Stimulated activated CD4-positive, alpha-beta T cell treated with anti-CD3 and anti-CD28 coated beads, Interleukin-1b, Interleukin-23, amount 100 ng/mL, for 24 hours (primary cell): ENCODE measurements at places on chromosomes 13 and 19.

DNA sequence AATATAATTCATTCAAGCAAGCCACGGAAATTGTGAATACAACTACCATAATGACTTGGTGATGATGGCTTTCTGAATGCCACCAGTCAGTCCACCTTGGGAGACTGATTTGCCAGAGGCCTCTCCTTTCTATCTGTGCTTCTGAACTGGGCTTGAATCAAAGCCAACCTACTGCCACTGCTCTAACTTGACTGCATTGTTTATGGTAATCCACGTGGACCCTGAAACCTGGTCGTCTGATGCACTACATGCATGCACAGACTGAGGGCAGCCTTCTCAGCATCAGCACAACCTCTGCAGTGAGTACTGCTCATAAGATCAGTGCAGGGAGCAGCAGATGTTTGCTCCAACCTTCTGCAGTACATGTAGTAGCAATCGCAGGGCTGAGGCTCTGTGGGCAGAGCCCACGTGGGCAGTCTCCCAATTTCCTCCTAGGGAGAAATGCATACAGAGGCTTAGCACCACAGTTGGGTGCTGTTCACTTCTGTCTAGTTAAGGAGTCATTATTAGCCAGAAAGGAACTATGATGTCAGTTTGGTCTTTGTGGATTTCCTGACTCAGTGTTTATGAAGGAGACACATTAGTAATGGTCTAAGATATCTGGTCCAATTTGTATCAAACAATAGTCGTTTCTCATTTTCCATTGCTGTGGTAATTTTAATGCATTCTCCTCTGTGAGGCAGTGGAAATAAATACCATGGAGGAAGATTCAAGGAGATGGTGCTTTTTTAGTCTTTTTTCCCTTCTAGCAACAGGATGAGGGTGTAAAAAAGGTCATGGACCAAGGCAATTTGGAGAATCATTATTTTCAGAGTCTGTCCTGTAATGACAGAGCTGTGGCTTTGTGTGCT lies 82.5 kb downstream of the AKAP11 start:
- no peak for DNase-seq

GRCh38 chr13:43080199-43080598 lies 56.8 kb downstream of the DNAJC15 start:
- no peak for DNase-seq

GRCh38 chr13:46587807-46588418 lies 34.9 kb downstream of the LRCH1 start:
- DNase-seq, result no peak

GRCh38 chr13:38210928-38211596 lies 138.6 kb upstream of the UFM1 start:
- no peak for DNase-seq

- no peak for DNase-seq
Measured at GRCh38 chr13:96806746-96807145, 187.5 kb downstream of the OXGR1 start.

DNA sequence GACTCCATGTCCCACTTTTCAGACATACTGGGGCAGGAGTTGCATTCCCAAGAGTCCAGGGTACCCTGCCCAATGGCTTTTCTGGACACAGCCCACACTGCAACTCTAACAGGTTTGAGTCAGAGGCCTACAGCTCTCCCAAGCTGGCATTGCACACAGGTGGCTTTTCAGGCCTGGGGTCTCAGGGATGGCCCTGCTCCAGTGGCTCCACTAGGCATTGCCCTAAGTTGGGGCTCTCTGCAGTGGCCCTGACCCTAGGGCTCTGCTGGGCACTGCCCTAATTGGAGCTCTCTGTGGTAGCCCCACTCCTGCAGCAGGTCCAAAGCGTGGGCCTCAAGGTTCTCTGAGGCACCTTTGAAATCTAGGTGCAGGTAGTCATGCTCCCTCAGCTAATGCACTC lies 408.8 kb downstream of the SUCLA2 start:
- no peak for DNase-seq

DNA sequence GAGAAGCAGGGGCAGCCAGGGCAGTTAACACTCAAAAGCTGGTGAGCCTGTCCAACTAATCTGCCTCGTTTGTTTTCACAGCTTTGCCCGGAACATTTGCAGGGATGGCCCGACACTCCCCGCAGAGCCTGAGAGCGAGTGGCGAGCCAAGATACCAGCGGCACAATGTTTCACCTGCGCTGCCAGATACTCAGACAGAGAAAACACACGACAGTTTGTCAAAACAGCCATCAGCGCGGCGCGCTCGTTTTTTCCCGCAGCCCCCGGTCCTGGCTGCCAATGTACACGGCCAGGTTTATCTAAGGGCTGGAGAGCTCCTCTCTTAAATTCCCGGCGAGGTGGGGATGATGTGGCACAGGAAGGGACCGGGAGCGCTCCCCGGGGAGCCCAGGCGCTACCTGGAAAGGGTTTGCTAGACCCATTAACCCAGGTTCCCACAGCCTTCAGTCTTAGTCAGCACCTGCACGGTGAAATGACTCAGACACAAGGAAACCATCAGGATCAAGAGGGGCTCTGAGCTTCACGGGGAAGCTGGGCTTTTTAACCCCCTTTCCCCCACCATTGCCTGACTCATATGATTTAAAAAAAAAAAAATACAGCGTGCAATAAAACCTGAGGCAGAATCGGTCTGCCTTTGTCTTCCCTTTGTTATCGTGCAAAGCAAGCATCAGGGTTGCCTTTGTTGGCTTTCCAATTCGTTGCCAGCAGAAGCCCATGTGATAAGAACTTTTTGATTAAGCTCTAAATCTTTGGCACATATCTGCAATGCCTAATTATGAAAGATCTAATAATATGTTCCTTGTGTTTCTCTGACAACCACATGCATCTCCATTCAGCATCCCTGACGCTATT lies 186.2 kb downstream of the EFNB2 start:
- no peak for DNase-seq

- DNase-seq, result no peak
Measured at GRCh38 chr13:110232756-110233155, 74.2 kb downstream of the COL4A1 start.

- no peak for DNase-seq
Measured at GRCh38 chr19:7877249-7877836, 3.2 kb upstream of the PRR36 start.

DNA sequence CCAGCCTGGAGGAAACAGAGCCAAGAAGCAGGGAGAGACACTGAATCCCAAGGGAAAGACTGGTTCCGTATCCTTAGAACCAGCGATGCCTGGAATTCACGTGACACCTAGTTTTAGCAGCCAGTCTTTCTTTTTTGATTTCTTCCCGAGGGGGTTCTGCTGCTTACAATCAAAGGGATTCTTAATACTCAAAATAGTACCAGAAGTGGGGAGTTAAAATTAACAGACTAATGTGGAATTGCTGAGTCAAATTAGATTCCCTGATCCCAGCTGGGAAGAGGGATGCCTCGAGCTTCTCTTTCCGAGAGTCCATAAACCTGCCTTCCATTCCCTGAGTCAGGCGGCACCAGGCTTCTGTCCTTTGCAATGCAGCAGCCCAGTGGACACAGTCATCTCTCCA lies 4.8 kb upstream of the MATK start:
- DNase-seq, result no peak

- no peak for DNase-seq
Measured at GRCh38 chr19:11284515-11284914, 11.4 kb upstream of the TSPAN16 start.

GRCh38 chr13:68714292-68714691 lies 1393.3 kb upstream of the ATXN8OS start:
- DNase-seq, result no peak
